ENCODE measurements at places on chromosomes 6 and 20.

DNA sequence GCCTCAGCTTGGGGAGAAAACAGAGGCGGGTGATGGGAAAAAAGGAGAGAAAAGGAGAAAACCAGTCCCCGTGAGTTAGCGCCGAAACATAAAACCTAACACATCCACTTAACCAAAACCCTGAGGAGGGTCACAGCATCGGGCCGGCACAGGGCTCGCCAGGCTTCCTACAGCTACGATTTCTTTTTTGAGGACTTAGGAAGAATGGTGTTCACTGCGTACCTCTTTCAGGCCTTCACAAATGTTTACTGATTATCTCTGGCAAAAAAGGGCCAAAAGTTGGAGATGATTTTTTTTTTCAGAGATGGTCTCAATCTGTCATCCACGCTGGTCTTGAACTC lies 48.8 kb downstream of the DSTN start:
- no peak for DNase-seq

GRCh38 chr6:125485757-125486156 lies 184.0 kb upstream of the HDDC2 start:
- no peak for DNase-seq

DNA sequence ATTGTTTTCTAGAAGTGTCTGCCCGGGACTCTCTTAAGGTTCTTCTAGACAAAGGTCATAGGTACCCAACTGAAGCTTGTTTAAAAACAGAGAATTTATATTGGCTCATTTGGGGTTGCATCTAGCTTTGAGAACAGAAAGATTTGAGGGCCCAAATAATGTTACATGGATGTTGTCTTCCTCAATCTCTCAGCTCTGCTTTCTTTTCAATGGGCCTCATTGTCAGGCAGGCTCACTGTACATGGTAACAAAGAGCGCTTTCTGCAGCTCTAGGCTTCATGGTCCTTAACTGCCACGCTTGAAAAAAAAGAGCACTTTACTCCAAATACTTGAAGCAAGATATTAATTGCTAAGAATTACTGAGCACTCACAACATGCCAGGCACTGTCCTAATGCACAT lies 22.2 kb downstream of the NHLRC1 start:
- no peak for DNase-seq

GRCh38 chr20:43514648-43514999 lies 7.1 kb downstream of the L3MBTL1 start:
- DNase-seq = no peak

DNA sequence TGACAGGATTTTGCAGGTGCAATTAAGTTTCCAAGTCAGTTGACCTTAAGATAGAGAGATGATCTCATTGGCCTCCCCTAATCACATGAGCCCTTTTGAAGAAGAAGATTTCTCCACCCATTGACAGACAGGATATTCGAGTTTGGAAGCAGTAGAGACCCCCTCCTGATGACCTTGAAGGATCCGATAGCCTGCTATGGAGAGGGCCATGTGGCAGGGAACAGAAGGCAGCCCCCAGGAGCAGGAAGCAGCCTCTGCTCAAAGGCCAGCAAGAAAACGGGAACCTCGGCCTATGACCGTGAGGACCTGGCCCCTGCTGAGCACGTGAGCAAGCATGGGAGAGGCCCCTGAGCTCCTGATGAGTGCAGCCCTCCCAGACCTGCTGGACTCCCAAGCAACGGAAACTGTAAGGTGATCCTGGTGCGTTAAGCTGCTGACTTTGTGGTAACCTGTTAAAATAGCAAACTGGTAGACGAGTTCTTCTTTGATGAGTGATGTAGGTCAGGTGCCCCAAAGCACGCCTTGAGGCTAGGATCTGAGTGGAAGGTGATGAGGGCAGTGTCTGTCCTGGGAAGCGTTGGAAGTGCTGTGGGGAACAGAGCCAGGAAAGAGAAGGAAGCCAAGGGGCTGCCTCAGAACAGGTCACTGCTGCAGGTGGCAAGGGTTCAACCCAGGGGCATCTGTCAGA lies 18.5 kb upstream of the TUBB2A start:
- DNase-seq = no peak

- DNase-seq = no peak
Measured at GRCh38 chr6:11766043-11766442, 12.6 kb downstream of the ADTRP start.

DNA sequence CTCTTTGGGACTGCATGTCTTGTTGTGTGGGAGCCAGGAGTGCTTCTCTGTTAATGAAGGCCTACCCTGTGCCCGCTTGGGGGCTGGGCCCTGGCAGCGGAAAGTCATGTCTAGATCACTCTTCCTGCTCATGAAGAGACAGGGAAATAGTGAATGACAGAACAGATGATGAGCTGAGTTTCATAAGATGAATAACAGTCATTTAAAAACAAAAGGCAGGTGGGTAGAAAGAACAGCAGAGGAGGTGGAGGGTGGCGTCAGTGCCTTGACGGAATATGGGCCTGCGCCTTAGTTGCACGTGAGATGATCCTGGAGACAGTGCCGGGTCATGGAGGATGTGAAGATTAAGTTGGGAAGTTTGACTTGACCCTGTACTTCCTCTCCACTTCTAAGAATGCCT lies 85.5 kb downstream of the ARID1B start:
- DNase-seq = no peak

DNA sequence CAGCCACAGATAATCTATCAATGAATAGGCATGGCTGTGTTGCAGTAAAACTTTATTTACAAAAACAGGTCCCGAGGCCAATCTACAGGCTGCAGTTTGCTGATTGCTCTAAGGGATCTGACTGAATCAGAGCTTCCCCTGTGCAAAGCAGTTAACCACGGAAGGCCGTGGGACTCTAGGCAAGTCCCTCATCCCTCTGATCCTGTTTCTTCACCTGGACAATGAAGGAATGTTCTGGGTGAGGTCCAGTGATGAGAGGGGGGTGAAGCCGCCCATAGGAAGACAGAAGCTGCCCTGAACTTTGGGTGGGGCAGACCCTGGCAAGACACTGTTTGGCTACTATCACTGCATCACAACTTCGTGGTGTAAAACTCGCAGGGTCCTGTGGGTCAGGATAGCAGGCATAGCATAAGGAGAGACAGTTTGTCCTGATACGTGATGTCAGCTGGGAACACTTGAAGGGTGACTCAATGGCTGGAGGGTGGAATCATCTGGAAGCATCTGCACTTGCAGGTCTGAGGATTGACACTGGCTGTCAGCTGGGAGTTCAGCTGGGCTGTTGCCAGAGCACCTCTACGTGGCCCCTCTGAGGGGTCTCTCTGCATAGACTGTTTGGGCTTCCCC lies 33.3 kb upstream of the TGM2 start:
- no peak for DNase-seq

- no peak for DNase-seq
Measured at GRCh38 chr6:32993363-32993973, 15.9 kb downstream of the HLA-DOA start.

GRCh38 chr6:2732503-2733089 lies 18.1 kb downstream of the MYLK4 start:
- DNase-seq = no peak
